ENCODE measurements at places on chromosomes 11 and 22.

DNA sequence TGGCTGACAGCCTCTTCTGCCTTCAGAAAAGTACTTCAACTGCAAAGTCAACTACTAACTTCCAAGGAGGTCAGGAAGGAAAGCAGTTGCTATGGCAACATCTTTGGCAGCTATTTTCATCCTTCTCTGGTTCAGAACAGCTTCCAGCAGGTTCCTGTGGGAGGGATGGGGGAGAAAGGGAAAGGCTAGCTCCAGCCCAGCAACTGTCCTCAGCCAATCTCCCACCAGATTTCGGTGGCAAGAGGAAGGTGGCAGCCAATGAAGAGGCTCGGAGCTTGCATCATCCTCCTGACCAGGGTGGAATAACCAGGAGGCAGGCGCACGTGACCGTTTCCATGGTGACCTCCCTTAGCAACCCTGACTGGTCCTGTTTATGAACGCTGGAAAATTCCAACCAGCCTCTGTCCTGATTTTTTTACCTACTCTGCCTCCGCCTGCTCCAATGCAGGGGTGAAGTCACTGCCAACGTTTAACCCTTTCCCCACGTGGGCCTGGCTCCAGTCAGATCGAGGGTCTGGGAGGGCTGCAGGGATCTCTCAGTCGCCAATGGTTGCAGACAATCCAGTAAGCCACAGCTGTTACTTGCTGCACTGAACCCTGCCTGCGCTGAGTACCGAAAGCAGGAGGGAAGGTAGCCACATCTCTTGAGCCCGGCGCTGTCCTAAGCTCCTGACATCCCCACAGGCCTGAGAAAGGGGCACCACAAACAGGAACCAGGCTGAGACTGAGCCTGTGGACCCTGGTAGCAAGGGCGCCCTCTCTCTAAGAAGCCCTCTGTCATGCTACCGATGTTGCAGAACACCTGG is 11.2 kb upstream of the MALAT1 start:
- peak; percentile 100 for DNase-seq

DNA sequence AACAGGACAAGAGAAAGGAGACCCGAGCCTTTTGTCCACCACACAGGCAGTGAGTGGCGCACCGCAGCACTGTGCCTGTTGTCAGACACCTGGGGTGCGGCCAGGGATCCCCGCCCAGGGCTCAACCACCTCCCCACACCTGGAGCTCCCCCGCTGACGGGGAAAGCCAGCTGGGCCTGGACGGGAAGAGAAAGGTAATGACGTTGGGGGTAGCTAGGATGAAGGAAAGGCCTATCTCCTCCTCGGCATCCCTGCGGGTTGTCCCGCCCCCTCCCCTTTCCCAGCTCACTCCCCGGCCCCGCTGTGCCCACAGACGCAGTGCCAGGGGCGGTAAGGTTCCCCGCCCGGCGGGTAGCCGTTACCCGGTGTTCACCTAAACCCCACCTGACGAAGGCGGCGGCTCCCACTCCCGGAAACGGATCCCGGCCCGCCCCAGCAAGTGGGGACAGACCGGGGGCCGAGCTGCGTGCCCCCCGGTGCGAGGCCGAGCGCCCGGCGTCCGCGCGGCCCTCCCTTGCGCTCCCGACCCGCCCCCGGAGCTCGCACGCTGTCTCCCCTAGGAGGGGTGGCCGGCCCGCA is 495 bp downstream of the HYOU1 start:
- DNase-seq: no peak

GRCh38 chr22:41526226-41526829 is 17.9 kb downstream of the POLR3H start:
- no peak for DNase-seq

- no peak for DNase-seq
Observed at GRCh38 chr11:22510010-22510409, 115.6 kb downstream of the FANCF start.

DNA sequence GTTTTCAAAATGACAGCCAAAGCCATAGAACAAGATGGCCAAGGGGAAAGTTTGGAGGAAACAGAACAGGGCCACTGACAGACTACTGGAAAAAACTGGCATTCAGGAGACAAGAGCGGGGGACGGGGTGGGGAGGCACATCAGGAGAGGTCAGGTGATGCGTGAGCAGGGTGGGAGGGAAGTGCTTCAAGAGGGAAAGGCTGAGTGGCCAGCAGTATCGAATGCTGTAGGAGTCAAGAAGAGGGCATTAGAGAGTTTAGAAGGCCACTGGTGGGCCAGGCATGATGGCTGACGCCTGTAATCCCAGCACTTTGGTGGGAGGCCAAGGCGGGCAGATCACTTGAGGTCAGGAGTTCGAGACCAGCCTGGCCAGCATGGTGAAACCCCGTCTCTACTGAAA is 8.2 kb downstream of the GTPBP1 start:
- DNase-seq: no peak

GRCh38 chr11:71281204-71281603 is 28.8 kb upstream of the SHANK2 start:
- DNase-seq: no peak

GRCh38 chr11:45393334-45393733 is 107.2 kb upstream of the SYT13 start:
- no peak for DNase-seq

DNA sequence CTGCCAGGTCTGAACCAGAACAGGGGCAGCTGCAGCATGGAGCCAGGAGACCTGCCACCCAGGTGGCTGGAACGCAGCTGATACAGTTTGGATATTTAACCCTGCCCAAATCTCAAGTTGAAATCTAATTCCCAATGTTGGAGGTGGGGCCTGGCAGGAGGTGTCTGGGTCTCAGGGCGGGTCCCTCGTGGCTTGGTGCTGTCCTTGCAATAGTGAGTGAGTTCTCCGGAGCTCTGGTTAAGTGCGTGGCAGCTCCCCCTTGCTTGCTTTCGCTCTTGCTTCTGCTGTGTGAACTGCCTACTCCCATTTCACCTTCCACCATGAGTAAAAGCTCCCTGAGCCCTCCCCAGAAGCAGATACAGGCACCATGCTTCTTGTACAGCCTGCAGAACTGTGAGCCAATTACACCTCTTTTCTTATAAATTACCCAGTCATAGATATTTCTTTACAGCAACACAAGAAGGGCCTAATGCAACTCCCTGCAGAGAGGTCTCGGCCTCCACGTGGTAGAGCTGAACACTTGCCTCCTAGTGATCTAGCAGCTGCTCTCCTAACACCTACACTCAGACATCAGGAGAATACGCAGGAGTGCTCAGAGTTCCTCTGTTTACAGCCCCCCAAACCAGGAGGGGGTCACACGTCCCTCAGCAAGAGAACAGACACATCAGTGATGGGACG is 203.7 kb downstream of the CTTN start:
- DNase-seq: no peak

Measured in BJ (cell line).